Cardiac atrium fibroblast (primary cell): ENCODE measurements at places on chromosomes 5 and 9. TPM values are rescaled to one million over a fixed set of nuclear protein-coding genes. Genes with fewer than 3 reads are reported as not detected.

Gene ALDH7A1
- 19.3 and 23.6 TPM in 2 replicates for total RNA-seq

Gene VCP
- 262 and 287 TPM in 2 replicates for total RNA-seq

Gene NXNL2
- 0.32 and 0.54 TPM in 2 replicates for total RNA-seq

Gene ARHGEF37
- 6.3 and 8.7 TPM in 2 replicates for total RNA-seq

Gene CD72
- 0.32 and 1.3 TPM in 2 replicates for total RNA-seq

Gene TRIM41
- total RNA-seq: 8.7 and 9.4 TPM in 2 replicates

Gene PCDHGA4
- total RNA-seq: 4.7 and 6.3 TPM in 2 replicates

Gene STPG3
- not detected in 2 replicates for total RNA-seq

Gene ZDHHC11
- total RNA-seq: 0.54 and 0.81 TPM in 2 replicates
